CD8-positive, alpha-beta memory T cell (primary cell): ENCODE measurements at places on chromosomes 12 and 14.
A peak's percentile ranks its signal among the peaks of the same experiment; 100 is the strongest.

DNA sequence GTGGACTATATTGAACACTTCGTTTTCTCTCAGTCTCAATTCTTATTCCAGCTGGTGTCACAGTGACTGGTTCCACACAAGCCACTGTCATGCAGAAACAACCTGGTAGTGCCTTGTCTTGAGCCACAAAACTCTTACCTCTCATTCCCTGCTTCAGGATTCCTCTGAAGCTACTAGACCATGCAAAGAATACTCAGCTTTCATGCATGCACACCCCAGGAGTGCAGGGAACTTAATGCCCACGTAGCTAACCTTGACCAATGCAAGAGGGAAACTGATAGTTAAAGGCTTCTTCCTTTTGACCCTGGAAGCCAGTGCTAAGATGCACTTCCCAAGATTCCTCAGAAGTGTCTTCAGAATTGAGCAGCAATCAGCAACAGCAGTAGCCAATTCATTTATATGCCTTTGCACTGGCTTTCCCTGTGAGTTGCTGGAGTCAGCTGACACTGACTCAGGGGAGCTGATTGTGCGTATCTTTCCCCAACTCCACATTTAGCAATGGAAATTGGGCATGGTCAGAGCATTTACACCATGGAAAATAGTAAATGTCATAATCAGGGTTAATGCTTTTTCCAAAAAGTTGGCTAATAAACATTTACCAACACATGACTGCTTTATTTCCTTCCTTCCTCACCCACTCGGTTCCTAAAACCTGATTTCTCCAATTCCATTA, 113.6 kb upstream of the SLC35F4 start:
- H3K27me3 ChIP-seq: no peaks in the 10 kb centered on the region
- no peak overlapping the region for H3K4me3 ChIP-seq
- H3K36me3 ChIP-seq: no peaks in the 10 kb centered on the region
- no peak for DNase-seq
- H3K4me1 ChIP-seq: no peaks in the 10 kb centered on the region

- no peaks in the 10 kb centered on the region for H3K36me3 ChIP-seq
- no peaks in the 10 kb centered on the region for H3K4me1 ChIP-seq
- no peak for DNase-seq
Measured at GRCh38 chr12:8841778-8842177, 19.4 kb downstream of the A2ML1 start.

- peaks cover 6% of the 10 kb centered on the region for H3K4me1 ChIP-seq
- no peaks in the 10 kb centered on the region for H3K27me3 ChIP-seq
- no peak for DNase-seq
- H3K4me3 ChIP-seq: no peak overlapping the region
Measured at GRCh38 chr14:104559804-104560585, 19.6 kb upstream of the C14orf180 start.

DNA sequence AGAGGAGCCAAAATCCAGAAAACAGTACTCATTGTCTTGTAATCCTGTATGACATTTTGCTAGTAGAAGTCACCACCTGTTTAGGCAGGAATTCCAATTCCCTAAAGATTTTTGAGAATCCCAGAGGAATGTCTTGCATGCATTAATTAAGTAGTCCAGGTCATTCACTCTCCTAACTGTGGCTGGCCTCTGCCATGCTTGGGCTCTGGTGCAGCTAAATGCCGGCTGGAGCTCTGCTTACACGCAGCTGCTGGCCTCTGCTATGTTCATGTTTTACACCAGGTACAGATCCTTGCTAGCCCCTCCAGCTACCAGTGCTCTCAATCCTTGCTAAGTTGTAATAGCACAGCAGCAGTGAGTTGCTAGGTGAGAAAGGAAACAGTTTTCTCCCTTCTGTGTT, 16.3 kb upstream of the HIF1A start:
- no peak overlapping the region for H3K4me3 ChIP-seq
- H3K4me1 ChIP-seq: no peaks in the 10 kb centered on the region
- H3K27ac ChIP-seq: no peak overlapping the region
- H3K36me3 ChIP-seq: no peaks in the 10 kb centered on the region

GRCh38 chr14:104438166-104438887, 141.2 kb upstream of the C14orf180 start:
- no peak overlapping the region for H3K27ac ChIP-seq
- no peaks in the 10 kb centered on the region for H3K27me3 ChIP-seq
- H3K4me1 ChIP-seq: no peaks in the 10 kb centered on the region
- no peaks in the 10 kb centered on the region for H3K36me3 ChIP-seq
- no peak for DNase-seq

DNA sequence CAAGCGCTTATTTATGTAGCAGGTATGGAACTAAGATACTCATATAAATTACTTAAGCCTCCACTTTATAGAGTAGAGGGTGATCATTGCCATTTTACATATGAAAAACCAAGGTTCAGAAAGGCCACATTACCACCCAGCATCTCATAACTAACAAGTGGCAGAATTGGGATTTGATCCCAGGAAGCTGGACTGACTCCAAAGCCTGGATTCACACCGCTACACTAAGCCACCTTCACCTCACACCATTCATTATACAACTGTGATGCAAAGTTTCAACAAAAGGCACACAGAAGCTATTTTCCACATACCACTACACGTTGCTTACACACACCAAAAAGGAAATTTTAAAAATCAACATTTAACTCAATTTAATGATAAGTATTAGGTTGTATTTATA, 370.6 kb downstream of the FUT8 start:
- H3K27me3 ChIP-seq: no peaks in the 10 kb centered on the region
- H3K27ac ChIP-seq: no peak overlapping the region
- H3K4me3 ChIP-seq: no peak overlapping the region

DNA sequence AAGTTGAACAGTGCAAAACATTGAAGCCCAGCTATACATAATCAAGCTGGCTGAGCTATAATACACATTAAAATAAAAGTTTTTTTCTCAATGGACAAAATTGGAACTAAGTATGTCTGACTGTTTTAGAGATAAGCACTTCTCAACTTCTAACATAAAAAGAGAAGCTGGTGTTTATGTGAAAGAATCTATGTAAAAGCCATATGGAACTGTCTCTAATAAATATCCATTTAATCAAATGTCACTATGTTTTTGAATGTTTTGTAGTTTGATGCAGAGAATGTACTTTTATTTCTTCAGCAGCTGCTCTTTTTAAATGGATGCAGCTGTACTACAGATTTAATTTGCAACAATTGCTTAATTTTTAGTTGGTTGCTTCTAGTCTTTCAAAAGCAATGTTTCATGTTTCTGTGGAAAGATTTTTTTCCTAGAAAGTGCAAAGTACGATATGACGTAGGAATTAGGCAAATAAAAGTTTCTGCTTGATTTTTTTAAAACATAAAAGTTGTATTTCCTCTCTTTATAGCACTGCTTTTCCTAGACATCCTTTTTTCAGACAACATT, 114.2 kb downstream of the PDE3A start:
- no peaks in the 10 kb centered on the region for H3K4me1 ChIP-seq
- H3K4me3 ChIP-seq: no peak overlapping the region
- DNase-seq: no peak
- H3K27ac ChIP-seq: no peak overlapping the region
- H3K27me3 ChIP-seq: no peaks in the 10 kb centered on the region

- H3K4me3 ChIP-seq: no peak overlapping the region
- DNase-seq: peak; percentile 13
- H3K4me1 ChIP-seq: no peaks in the 10 kb centered on the region
- no peak overlapping the region for H3K27ac ChIP-seq
- H3K36me3 ChIP-seq: no peaks in the 10 kb centered on the region
- H3K27me3 ChIP-seq: no peaks in the 10 kb centered on the region
Measured at GRCh38 chr14:99698642-99699041, 14.5 kb downstream of the CYP46A1 start.

GRCh38 chr14:102980409-102980810, 57.9 kb downstream of the AMN start:
- no peak for DNase-seq
- H3K27ac ChIP-seq: no peak overlapping the region
- H3K4me3 ChIP-seq: no peak overlapping the region
- H3K36me3 ChIP-seq: no peaks in the 10 kb centered on the region
- no peaks in the 10 kb centered on the region for H3K27me3 ChIP-seq

DNA sequence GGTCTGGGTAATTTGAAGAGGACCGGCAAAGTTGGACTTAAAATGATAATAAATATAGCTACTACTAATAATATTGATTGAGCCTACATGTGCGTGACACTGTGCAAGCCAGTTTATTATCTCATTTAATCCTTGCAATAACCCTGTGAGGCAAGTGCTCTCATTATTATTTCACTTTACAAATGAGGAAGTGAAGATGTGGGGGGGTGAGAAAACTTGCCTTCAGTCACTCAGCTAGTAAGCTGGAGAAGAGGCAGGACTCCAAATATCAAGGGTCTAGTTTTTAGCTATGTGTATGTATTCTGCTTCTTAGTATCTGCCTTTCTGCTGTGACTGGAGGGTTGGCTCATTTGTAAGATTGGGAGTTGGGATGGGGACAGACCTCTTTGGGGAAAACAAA, 39.2 kb downstream of the NPAS3 start:
- H3K27ac ChIP-seq: no peak overlapping the region
- no peak for DNase-seq
- no peak overlapping the region for H3K4me3 ChIP-seq
- H3K4me1 ChIP-seq: no peaks in the 10 kb centered on the region
- no peaks in the 10 kb centered on the region for H3K27me3 ChIP-seq

DNA sequence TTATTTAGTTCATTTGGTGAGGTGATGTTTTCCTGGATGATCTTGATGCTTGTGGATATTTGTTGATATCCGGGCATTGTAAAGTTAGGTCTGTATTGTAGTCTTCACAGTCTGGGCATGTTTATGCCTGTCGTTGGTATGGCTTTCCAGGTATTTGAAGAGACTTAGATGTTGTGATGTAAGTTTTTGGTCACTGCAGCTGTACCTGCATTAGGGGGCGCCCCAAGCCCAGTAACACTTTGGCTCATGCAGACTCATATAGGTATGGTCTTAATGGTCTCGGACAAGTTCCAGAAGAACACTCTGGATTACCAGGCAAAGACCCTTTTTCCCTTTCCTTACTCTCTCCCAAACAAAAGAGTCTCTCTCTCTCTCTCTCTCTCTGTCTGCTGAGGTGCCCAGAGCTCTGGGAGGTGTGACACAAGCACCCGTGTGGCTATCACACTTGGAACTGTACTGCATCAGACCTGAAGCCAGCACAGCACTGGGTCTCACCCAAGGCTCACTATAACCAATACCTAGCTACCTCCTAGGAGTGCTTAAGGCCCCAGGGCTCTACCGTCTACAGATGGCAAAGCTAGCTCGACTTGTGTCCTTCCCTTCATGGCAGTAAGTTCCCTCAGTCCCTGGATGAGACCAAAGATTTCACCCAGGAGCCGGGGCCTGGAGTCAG, 425.8 kb upstream of the ATXN7L3B start:
- H3K27me3 ChIP-seq: no peaks in the 10 kb centered on the region
- no peaks in the 10 kb centered on the region for H3K36me3 ChIP-seq
- no peak overlapping the region for H3K4me3 ChIP-seq
- no peak for DNase-seq
- H3K4me1 ChIP-seq: no peaks in the 10 kb centered on the region

- no peaks in the 10 kb centered on the region for H3K4me1 ChIP-seq
- no peak overlapping the region for H3K4me3 ChIP-seq
- no peak for DNase-seq
- no peak overlapping the region for H3K27ac ChIP-seq
- no peaks in the 10 kb centered on the region for H3K36me3 ChIP-seq
- no peaks in the 10 kb centered on the region for H3K27me3 ChIP-seq
Measured at GRCh38 chr12:76256904-76257303, 91.3 kb downstream of the BBS10 start.

GRCh38 chr12:64494998-64495729, 43.2 kb downstream of the TBK1 start:
- H3K4me1 ChIP-seq: no peaks in the 10 kb centered on the region
- DNase-seq: no peak
- H3K4me3 ChIP-seq: no peak overlapping the region
- no peaks in the 10 kb centered on the region for H3K27me3 ChIP-seq
- no peaks in the 10 kb centered on the region for H3K36me3 ChIP-seq

GRCh38 chr12:101713930-101714329, 16.5 kb downstream of the CHPT1 start:
- no peaks in the 10 kb centered on the region for H3K36me3 ChIP-seq
- H3K4me1 ChIP-seq: peaks cover 4% of the 10 kb centered on the region
- DNase-seq: no peak
- H3K27me3 ChIP-seq: no peaks in the 10 kb centered on the region

- no peak overlapping the region for H3K27ac ChIP-seq
- H3K27me3 ChIP-seq: no peaks in the 10 kb centered on the region
- no peaks in the 10 kb centered on the region for H3K4me1 ChIP-seq
- DNase-seq: no peak
Measured at GRCh38 chr12:2616763-2617162, 178.0 kb upstream of the FKBP4 start.

GRCh38 chr12:98490501-98491453, 24.6 kb upstream of the TMPO start:
- H3K27me3 ChIP-seq: no peaks in the 10 kb centered on the region
- no peaks in the 10 kb centered on the region for H3K4me1 ChIP-seq

DNA sequence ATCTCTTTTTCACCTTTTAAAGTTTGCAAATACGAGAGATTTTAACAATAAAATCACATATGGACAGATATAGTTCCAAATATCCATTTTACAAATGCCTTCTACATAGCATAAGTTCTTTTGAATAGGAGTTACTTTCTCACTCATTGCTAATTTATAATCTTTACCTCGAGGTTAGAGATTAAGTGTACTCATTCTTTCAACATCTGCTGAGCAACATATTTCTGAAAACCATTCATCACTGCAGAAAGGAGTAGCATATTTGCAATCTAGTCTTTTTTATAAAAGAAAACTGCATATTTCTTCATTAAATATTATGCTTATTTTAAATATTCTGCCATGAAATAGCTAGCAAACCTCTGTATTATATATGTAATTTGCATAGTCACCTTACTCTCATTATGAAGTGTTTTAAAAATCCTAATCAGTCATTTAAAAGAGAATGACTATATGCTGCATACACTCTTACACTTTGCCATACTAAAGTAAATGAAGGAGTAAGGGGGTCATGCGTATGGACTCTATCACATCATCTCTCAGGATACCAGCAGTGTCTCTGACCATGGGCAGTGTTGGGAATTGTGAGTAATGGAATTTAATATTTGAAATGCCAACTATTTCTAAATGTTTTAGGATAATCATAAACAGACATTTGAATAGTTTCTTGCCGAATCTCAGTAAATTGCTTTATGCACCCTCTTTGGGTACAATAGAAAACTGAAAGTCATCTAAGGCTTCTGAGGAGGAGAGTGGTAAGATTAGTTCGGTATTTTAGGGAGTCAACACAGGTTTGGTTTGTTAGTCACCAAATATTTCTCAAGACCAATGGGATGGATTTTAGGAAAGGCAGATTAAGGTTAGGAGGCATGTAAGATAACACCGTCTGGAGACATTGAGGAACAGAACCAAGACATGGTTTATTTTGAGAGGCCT, 524.8 kb upstream of the ATP2B1 start:
- H3K27ac ChIP-seq: no peak overlapping the region
- H3K36me3 ChIP-seq: no peaks in the 10 kb centered on the region
- no peaks in the 10 kb centered on the region for H3K27me3 ChIP-seq
- H3K4me3 ChIP-seq: no peak overlapping the region
- no peak for DNase-seq
- no peaks in the 10 kb centered on the region for H3K4me1 ChIP-seq

GRCh38 chr14:96876747-96877146, 79.6 kb downstream of the VRK1 start:
- peaks cover 3% of the 10 kb centered on the region for H3K36me3 ChIP-seq
- H3K27ac ChIP-seq: no peak overlapping the region
- H3K27me3 ChIP-seq: no peaks in the 10 kb centered on the region
- no peak overlapping the region for H3K4me3 ChIP-seq
- no peaks in the 10 kb centered on the region for H3K4me1 ChIP-seq
- no peak for DNase-seq
